AG04449 (cell line): ENCODE measurements at places on chromosomes 3 and 15.

DNA sequence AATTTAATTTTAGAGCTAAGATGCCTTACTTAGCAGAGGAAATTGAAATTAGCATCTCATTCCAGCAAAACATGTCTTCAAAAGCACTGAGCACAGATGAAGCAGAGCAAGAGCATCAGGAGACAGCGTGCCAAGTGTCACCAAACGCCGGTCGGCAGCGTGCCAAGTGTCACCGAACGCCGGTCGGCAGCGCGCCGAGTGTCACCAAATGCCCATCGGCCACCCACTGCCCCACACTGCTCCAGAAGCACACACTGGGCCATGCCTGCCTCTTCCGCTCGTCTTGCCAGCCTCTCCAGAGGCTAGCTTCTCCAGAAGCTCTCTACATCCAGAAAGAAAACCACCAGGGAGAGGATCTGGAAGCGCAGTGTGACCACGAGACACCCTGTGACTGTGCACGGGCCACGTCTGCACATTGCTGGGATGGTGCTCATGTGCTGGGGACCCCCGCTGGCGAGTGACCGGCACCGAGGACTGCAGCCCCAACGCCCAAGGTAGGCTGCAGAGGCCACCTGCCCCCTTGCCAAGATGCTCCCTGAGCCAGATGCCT lies 37.8 kb downstream of the CYFIP1 start:
- DNase-seq: no peak

- DNase-seq: no peak
Measured at GRCh38 chr15:70690491-70691276, 72.7 kb downstream of the UACA start.

GRCh38 chr3:9192248-9193025 lies 57.0 kb downstream of the SRGAP3 start:
- no peak for DNase-seq

- DNase-seq: peak; percentile 10
Measured at GRCh38 chr3:140629357-140630137, 48.3 kb upstream of the TRIM42 start.

- no peak for DNase-seq
Measured at GRCh38 chr15:83457149-83457548, 10.0 kb downstream of the SH3GL3 start.

GRCh38 chr15:73712107-73712506 lies 27.9 kb downstream of the CD276 start:
- no peak for DNase-seq

- no peak for DNase-seq
Measured at GRCh38 chr3:55423782-55424181, 63.3 kb downstream of the WNT5A start.

DNA sequence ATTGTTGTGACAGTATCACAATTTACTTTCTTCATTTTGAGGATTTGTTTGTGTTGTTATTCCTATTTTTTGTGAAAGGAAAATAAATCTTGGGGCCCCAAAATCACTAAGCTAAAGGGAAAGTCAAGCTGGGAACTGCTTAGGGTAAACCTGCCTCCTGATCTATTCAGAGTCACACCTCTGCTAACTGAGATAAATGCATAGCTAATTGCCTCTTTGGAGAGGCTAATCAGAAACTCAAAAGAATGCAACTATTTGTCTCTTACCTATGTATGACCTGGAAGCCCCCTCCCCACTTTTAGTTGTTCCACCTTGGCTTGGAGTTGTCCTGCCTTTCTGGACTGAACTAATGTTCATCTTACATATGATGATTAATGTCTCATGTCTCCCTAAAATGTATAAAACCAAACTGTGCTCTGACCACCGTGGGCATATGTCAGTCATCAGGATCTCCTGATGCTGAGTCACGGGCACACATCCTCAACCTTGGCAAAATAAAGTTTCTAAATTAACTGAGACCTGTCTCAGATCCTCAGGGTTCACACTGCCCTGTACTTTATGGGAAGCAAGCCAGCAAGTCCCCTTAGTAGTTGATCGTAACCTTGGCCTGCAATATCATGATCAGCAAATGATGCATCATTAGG lies 523.2 kb upstream of the GOLIM4 start:
- DNase-seq: no peak

DNA sequence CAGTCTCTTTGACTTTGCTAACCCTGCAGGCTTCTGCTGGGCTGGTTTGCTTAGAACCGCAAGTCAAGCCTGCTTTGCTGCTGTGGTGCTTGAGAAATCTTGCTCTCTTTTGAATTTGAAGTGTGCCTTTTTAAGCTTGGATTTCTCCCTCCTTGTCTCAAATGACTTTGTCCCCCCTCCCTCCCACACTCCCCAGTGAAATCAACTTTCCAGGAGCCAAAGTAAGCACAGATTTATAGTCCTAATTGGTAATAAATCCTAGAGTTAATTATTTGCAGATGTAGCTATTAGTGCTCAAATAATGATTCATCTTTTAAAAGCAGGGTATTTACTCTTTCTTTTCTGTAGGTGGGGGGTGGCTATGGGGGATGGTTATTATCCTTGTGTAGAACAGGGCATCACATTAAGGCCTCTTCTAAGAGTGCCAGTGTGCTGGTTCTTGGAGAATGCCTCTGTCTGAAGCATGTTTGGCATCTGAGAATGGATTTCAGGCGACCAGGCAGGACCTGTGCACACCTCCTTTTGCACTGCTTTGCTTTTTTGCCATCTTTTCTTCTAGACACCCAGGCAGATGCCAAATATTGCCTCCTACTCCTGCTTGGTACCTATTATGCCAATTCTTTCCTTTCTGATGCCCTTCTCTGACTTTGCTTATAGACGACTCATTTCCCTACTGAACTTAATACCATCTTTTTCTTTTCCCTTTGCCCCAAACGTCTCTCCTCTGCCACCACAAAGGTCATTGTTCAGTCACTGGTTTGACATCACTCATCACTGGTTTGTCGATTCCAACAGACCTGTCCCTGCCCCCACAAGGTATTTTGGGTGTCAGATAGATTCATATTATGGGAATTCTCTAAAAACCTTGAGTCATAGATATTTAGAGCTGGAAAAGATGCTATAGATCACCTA lies 50.7 kb downstream of the CLDN11 start:
- peak; percentile 84 for DNase-seq

DNA sequence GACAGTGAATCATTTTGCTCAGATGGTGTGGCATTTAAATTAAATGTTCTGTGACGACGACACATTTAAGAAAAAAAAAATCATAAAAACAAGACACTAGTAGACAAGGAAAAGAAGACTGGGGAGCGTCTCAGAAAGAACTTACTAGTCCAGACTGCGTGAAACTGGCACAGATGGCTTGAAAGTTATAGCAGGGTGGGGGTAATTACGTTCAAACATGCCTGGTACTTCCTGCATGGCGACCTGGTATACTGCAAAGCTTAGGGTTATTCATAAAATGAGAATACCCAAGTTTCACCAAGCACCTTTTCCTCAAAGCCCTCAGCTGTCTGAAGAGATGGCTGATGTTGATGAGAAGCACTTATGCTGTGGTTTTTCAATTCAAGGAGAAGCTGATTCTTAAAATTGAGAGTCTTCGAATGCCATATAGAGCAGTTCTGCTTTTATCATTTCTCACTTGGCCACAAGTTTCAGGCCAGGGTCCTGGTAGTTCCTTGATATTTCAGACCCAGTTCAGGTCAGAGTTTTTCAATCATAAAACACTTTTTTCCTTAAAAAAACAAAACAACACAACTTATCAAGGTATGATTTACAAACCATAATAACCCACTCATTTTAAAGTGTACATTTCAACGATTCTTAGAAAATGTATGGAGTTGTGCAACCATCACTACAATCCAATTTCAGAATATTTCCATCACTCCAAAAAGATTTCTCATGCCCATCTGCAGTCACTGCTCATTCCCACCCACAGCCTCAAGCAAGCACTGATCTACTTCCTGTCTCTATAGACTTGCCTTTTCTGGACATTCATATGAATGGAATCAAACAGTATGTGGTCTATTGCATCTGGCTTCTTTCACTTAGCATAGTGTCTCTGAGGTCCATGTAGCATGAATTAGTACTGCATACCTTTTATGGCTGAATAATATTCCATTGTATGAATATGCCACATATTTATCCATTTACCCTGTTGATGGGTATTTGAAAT lies 24.7 kb downstream of the PCOLCE2 start:
- no peak for DNase-seq

DNA sequence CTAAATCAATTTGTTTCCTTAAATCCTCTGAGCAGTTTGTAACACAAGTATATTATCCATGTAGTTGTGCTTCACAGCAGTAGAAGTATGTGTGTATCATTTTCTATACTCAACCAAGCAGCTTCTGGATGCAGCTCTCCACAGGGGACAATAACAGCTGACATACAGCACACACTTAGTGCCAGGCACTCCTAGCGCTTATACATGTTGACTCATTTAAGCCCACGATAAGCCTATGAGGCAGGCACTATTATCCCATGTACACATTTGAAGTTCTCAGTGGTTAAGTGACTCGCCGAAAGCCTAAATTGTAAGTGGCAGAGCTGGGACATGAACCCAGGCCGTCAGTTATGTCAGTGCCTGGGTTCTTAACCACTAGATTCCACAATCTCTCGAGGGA lies 20.3 kb upstream of the LPP start:
- DNase-seq: no peak

DNA sequence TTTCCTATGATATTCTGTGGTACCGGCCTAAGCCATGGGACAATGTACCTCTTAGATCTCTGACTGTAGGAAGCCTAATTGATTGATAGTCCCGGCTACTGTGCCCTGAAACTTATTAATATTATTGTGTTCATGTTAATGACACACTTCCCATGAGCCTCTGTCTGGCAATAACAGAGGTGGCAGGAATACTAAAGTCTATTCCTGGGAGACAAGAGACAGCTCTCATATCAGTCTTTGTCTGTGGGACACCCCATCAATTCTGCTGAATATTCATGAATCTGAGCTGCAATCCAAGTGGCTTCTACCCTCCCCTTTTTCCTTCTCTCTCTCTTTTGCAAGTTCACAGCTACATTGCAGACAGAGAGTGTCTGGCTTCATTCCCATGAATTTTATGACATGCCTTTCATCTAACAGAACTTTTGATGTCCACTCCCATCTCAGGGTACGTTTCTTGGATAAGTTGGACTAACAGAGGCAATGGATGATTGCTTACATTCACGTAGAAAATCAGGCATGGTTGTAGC lies 907.5 kb downstream of the ZPLD1 start:
- no peak for DNase-seq

DNA sequence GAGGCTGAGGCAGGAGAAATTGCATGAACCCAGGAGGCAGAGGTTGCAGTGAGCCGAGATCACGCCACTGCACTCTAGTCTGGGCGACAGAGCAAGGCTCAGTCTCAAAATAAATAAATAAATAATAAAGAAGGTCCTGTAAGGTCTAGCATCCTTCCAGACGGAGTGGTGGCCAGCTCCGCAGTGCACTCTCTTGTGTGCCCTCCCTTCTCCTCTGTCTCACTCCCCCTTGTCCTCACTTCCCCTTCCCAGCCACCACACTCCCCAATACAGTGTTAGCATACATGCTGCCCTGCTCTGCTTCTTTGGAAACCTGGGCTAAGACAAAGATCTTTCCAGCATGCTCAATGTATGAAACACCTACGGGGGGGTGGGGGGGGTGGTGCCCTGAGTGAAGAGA lies 3.4 kb upstream of the CLN6 start:
- no peak for DNase-seq

DNA sequence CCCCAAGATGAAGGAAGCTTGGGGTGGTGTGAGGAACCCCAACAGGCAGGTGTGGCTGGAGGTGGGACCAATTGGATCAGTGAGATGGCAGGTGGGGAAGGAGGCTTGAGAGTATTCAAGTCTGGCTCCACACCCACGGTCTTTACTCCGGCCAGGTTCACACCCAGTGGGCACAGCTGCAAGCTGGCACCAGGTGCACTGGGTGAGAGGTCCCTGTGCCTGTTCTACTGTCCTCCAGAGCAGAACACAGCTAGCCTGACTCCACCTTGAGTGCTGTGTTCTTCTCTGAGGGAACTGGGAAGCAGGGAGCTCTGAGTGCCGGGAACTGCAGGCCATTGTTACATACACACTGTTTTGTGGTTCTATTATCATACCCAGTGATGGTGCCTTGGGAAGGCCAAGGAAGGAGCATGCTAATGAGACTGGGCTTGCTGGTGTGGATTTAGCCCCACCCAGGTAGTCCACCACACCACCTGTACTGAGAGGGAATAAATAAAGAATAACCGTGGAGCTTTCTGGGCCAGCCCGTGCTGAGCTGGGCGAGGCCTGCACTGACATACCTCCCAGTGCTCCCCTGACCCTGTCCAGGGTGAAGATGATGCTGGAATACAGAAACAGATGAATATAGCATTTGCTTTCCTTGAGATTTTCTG lies 93.4 kb downstream of the ABHD5 start:
- DNase-seq: no peak

- DNase-seq: peak; percentile 83
Measured at GRCh38 chr3:14460342-14461005, 58.1 kb downstream of the SLC6A6 start.

- DNase-seq: no peak
Measured at GRCh38 chr3:177281292-177282118, 84.2 kb upstream of the TBL1XR1 start.

DNA sequence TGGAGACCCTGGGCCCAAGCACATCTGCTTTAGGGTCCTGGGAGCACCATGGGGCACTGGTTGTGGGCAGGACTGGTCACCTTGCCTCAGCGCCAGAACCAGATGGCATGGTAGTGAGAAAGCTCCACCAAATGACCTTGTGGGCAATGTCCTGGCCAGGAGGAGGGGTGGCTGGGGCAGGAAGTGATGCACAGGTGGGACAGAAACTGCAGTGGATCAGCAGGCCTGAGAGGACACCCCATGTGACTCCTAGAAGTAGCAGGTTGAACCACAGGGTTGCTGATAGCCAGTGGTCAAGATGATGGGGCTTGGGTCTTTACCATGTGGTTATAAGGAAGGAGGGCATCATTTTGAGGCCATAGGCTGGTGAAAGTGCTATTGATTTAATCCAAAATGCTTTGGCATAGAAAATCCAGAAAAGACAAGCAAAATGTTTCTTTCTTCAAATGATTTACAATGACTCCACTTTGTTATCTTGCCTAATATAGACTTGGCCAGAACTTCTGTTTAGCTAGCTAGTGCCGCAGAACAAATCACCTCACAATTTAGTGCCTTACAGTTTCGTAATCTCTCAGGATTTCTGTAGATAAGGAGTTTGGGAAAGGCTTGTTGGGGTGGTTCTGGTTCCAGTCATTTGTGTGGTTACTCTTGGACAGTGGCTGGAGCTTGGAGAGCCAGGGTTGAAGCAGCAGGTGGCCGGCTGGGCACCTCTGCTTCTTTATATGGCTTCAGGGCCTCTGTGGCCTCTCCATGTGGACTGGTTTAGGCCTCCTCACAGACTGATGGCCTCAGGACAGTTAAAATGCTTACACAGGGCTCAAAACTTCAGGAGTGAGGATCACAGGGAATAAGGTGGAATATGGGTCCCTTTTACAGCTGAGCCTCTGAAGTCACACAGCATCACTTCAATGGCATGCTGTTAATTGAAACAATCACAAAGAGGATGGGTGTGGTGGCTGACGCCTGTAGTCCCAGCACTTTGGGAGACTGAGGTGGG lies 27.5 kb downstream of the TMEM158 start:
- no peak for DNase-seq
